ENCODE measurements at places on chromosomes 3 and 15.

DNA sequence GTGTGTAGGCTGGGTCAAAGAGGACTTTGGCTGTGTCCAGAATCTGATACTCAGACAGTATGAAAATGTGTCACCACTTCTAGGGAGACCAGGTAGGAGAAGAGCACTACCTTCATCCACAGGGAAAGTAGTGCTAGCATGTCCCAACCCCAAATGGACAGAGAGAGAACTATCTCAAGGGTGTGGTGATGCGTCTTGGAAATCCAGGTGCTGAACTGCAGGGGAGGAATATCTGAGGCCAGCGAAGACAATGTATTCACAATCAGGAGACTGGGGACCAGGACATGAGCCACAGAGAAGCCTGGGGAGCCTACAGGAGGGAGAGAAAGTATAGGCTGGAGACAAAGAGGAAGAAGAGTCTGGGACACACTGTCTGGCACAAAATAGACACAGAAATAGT lies 152.0 kb upstream of the WNT5A start:
- no peak for DNase-seq

GRCh38 chr3:33146791-33147445 lies 33.1 kb downstream of the CRTAP start:
- peak; percentile 71 for DNase-seq

DNA sequence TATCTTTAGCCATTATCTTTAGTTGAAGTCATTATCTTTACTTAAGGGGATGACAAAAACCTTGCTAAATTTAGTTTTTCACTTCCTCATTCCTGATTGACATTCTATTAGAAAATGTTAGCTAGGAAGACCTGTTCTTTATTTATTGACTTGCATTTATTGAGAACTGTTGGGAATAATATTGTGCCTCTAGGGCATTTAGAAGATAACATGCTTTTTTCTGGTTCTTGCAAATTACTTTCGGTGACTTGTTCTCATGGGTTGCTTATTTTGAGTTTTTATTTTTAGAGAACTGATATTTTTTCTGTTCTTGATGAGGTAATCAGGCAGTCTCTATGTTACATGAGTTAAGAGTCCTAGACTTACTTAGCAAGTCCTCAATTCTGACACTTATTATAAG lies 48.3 kb upstream of the CTDSPL start:
- DNase-seq, result no peak

DNA sequence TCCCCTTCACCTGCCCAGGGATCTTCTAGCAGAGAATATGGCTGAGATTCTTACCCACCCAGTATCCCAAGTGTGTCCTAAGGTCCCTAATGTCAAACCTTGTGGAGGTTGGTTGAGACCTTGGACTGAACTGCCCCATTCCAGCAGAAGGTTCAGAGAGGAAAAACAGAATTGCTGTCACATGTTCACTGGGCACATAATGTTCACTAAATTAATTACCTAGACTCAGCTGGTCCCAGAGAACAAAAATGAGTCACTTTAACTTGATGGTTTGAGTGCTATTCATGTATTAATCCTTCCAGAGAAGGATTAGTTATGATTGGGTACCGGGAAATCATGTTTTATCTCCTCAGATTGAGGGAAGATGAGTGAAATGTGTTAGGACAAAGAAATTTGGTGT lies 171.3 kb upstream of the GADL1 start:
- DNase-seq, result no peak

DNA sequence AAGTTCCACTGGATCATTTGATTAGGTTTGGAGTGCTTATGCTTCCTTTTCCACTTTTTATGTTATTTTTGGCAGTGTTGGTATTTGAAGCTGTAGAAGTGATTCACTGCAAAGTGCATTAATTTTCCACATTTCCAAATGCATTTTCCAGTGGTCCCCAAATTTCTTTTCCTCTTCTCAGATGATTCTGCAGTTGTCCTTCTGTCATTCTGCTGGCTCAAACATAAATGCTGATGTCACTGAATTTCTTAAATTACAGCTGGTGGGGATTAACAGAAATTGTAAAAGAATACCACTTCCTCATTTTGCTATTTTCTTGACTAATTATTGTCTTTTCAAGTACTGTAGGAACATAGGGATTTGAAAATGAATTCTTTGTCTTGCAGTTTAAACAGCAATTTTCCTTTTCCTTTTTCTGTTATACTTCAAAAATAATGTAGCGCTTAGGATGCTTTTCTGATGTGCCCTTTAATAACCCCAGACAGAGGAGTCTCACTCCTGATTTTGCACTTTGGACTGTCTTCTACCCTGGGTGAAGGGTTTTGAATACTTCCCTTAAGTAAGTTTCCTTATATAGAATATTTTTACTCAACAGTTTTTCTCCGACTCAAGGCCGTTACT lies 25.0 kb downstream of the MITF start:
- no peak for DNase-seq

DNA sequence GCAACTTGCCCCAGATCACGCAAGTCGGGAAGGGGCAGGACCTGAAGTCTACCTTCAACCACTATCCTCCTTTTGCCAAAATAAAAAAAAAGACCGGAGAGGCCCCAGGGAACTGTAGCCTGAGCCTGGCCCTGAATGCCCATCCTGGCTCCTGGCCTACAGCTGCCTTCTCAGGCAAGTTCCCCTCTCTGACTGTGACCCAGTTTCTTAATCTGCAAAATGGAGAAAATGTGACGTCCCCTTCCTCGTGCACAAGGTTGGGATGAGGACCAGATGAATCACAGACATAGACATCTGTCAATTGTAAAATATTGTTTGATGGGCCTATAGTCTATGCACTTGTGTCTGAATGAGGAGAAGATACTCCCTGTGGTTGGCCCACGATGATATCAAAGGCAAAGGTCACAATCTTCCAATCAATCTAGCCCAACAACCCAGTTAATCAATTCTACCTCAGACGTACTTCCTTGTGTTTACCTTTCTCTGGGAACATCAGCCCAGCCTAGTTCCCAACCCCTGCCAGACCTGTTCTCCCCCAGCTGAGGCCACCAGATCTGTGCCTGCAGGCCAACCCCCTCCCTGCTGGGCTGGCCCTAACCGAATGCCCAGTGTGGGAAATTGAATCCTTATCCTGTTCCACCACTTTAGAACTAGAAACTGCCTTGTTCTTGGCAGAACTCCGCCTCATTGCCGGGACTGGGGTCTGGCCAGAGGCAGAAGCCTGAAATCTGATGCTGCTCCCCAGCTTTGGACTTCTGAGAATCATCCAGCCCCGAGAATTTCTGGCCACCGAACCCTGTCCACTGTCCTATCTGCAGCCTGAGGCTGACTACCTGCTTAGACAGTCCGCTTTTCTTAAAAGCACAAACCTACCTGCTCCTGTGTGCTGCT lies 101.8 kb upstream of the LIPC start:
- DNase-seq, result no peak

DNA sequence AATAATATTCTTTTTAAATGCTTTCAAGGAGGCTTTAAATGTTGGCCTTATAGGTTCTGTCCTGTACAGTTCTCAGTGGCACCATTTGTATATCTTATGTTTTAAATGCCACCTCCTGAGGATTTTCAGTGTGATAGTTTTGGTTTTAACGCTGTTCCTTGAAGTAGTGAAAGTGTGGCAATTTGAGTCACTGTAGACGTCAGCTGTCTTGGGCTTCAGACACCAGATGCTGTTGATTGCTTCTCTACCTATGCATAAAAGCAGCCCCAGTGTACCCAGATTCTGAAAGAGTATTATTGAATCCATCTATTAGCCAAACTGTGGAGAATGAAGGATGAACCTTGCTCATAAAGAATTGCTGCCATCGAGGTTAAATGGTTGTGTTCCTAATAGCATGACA lies 316.8 kb upstream of the GBE1 start:
- DNase-seq, result no peak

DNA sequence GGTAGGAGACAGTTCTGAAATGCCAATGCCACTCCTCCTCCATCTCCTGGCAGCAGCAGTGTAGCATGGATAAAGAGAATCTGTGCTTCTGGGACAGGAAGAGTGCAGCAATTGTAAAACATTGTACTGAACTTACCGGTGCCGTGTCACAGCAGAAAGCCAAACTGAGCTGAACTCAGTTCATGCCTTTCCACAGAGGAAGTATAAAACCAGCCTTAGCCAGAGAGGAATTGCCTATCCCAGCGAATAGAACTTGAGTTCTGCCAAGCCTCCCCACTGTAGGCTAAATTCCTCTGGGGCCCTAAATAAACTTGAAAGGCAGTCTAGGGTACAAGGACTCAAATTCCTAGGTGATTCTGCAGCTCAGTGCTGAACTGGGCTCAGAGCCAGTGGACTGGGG lies 148.8 kb downstream of the SLC9A9 start:
- no peak for DNase-seq

- no peak for DNase-seq
These were observed 105.2 kb downstream of the FMN1 start for GRCh38 chr15:33089165-33089877.

DNA sequence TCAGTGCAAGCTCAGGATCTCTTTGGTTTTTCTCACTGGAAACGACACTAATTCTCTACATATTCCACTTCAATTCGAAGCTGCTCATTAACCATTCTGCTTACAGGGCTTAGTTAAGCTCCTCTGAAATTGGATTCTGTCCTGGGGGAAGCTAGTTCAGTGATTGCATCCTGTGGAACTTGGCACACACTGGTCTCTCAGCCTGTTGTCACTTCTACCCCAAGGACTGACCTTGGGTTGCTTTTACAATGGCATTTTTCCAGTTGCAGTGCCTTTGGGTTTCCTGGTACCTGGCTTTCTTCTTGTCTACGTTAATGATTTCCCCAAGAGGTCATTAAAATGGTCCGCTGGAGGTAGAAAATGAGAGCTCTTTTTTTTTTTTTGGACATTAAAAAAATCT lies 33.3 kb upstream of the GABRB3 start:
- DNase-seq, result no peak

DNA sequence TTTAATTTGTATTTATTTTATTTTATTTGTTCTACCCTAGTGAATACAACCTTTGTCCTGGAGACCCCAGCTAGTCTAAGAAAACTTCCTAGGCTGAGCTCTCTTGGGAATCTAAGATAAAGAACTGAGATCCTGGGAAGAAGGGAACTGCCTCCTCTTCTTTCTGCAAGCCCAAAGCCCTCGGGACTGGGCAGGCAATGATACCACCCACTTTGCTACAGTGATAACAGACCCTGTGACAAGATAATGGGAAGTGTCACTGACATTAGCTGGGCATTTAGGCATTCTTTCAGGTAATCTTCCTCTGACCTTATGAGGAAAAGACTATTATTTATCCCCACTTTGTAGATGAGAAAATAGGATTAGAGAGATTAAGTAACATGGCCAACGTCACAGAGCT lies 15.1 kb downstream of the TYRO3 start:
- no peak for DNase-seq

- no peak for DNase-seq
These were observed 79.2 kb downstream of the P3H2 start for GRCh38 chr3:190041333-190042041.

DNA sequence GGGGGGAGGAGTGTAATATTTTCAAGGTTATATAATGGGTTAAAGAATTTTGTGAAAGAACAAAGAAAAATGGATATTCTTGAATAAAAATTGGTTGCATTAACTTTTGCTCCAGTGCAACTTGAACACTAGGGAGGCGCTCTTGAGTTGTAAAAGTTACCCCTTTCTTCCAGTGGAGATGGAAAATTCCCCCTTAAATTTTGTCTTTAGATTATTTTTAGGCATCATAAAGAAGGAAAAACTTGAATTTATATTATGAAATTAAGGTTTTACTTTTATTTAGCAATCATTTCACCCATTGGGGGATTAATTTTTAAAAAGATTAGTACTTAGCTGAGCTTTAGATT lies 550 bp upstream of the CHD2 start:
- no peak for DNase-seq

DNA sequence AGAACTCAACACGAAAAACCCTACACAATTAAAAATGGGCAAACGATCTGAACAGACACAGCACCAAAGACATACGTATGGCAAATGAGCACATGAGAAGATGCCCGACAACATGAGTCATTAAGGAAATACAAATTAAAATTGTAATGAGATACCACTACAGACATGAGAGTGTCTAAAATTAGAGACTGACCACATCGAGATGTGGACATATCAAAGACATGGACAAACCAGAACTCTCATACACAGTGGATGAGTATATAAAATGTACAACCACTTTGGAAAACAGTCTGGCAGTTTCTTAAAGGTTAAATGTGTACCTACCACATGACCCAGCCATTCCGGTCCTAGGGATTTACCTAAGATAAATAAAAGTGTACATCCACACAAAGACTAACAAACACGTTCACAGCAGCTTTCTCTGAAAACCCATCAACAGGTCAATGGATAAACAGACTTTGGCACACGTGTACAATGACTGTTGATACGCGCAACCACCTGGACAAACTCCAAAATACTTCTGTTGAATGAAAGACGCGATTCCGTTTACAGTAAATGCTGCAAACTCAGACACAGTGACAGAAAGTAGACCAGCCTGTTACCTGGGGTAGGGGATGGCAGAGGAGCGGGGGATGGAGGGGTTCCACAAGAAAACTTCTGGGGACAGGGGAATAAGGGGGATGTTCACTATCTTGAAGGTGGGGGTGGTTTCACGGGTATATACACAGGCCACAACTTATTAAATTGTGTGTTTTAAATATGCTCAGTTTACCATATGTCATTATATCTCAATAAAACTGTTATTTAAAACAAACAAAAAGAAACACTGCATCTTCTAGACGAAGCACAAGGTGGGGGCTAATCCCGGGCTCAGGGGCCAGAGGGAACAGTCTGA lies 2.1 kb downstream of the TNK2 start:
- DNase-seq, result no peak

DNA sequence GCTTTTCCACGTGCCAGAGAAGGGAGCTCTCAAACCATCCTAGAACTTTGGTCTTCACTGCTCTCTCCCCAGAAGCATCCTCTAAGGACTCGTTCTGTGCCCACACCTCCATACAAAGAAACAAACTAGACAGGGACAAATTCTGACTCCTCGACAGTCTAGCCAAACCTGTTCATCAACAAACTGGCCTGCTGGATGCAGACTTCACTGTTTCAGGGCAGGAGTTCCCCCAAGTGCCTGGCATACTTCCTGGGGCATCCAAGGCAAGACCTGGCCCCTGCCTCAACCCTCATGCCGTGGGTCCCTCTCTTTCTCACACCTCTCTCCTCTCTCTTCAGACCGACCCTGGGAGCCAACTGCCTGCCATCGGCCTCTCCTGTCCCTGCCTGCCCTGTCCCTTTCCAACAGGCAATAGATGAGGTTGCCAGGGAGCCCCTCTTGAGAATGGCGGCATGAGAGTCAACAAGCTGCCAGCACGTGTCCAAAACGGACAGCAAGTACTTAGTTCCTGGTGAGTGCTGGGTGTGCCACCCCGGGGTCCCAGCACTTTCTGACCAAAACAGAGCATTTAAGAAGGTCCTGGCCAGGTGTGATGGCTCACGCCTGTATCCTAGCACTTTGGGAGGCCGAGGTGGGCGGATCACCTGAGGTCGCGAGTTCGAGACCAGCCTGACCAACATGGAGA lies 79.1 kb upstream of the HES1 start:
- DNase-seq, result no peak

DNA sequence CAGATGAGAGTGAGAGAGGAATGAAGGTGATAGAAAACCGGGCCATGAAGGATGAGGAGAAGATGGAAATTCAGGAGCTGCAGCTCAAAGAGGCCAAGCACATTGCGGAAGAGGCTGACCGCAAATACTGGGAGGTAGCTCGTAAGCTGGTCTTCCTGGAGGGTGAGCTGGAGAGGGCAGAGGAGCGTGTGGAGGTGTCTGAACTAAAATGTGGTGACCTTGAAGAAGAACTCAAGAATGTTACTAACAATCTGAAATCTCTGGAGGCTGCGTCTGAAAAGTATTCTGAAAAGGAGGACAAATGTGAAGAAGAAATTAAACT lies 88.9 kb downstream of the EOMES start:
- DNase-seq, result peak; percentile 33
